ENCODE measurements at places on chromosomes 16 and 17. TPM values are rescaled to one million over a fixed set of nuclear protein-coding genes. Genes with fewer than 3 reads are reported as not detected.
A peak's percentile ranks its signal among the peaks of the same experiment; 100 is the strongest.

The KRTAP4-9 gene
- total RNA-seq: not detected

The PPP1R27 gene
- not detected for total RNA-seq

The PRR15L gene
- total RNA-seq: not detected

The DNAI2 gene
- total RNA-seq: 0.96 TPM

The SPNS2 gene
- 48.9 TPM for total RNA-seq

The APRT gene
- 29.1 TPM for total RNA-seq

The CHD9NB gene
- total RNA-seq: not detected

The PRCD gene
- total RNA-seq: 21.9 TPM

The ZNF232 gene
- 9.6 TPM for total RNA-seq

The WNT3 gene
- 20.0 TPM for total RNA-seq

- DNase-seq: no peak
Observed at GRCh38 chr16:26795184-26795583, 271.5 kb upstream of the C16orf82 start.

GRCh38 chr16:88686439-88687253, at the start of gene SNAI3:
TSS of gene SNAI3 (minus strand) at chr16:88686507. CDS start at chr16:88686406, 101 bp downstream.
- no peak for DNase-seq

- no peak for DNase-seq
Observed at GRCh38 chr16:23597003-23597756, 1.1 kb upstream of the NDUFAB1 start.

- DNase-seq: no peak
Observed at GRCh38 chr17:21277332-21277731, 7.2 kb upstream of the MAP2K3 start.

GRCh38 chr16:72467157-72467759, 295.3 kb upstream of the PMFBP1 start:
- no peak for DNase-seq

DNA sequence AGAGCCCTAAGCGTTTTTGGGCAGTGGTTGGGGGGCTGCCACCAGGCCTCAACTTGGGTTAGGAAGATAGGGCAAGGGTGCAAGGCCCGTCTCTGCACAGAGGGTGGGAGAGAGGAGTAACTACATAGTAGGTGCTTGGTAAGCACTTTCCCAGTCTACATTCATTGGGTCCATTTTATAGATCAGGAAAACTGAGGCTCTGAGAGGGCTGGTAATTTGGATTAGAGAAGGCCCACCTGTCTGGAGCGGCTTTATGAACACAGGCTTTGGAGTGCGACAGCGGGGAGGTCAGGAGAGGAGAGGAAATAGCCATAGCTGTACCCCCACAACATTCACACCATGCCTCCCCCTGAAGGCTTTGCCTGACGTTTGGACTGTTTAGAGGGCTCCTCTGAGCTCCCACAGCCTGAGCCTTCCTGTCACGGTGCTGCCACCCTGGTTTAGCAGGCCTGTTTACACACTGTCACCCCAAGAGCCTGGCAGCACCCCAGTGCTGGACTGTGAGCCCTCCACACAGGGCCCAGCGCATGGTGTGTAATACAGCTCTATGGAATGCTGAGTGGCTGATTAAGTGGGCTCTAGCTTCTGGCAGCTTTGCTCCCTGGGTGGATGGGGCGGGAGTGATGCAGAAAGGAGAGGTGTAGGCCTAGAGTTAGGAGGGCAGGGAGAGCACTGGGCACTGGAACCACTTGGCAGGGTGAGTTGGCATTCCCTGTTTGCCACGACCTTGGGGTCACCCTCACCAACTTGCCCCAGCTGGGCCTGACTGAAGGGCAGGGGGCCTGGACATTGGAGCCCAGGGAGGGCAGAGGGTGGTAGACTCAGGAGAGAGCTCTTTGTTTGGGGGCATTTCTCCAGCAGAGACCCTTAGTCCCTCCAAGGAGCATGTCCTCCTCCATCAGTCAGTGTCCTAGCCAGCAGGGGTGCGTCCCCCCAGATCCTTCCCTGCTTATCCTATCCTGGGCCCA, 73.7 kb downstream of the RAI1 start:
- DNase-seq: no peak

DNA sequence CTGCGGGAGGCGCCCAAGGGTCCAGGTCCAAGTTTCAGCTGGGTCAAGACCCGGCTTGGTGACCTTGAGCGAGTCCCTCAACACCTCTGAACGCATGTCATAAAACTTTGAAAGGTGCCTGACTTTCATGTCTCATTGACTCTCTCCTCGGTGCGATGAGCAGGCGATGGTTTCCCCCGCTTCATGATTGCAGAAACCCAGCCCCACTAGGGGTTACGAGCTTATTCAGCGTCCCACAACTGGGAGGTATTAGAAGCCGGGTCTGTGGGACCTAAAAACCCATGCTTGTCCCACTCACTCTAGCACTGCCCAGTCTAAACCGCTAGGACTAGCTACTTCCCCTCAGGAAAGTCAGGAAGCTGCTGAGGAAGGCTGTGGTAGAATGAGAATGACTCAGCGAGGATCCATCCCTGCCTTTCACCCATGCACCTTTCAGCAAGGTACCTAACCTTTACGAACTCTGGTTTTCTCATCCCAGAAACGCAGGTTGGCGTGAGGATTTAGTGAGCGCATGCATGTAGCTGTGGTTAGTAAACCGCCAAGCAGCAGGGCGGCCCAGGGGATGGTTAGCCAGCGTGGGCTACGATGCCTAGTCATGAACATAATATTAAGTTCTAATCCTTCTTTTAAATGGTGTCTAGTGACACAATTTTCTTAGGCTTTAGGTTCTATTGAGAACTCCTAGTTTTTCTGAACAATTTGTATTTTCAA, 26.2 kb upstream of the RFFL start:
- DNase-seq: no peak

GRCh38 chr16:28010671-28011070, 52.8 kb downstream of the GSG1L start:
- no peak for DNase-seq

GRCh38 chr16:66662445-66663194, 33.9 kb downstream of the CMTM4 start:
- DNase-seq: peak; percentile 55

- DNase-seq: no peak
Observed at GRCh38 chr16:89409161-89409711, 81.1 kb downstream of the ANKRD11 start.

DNA sequence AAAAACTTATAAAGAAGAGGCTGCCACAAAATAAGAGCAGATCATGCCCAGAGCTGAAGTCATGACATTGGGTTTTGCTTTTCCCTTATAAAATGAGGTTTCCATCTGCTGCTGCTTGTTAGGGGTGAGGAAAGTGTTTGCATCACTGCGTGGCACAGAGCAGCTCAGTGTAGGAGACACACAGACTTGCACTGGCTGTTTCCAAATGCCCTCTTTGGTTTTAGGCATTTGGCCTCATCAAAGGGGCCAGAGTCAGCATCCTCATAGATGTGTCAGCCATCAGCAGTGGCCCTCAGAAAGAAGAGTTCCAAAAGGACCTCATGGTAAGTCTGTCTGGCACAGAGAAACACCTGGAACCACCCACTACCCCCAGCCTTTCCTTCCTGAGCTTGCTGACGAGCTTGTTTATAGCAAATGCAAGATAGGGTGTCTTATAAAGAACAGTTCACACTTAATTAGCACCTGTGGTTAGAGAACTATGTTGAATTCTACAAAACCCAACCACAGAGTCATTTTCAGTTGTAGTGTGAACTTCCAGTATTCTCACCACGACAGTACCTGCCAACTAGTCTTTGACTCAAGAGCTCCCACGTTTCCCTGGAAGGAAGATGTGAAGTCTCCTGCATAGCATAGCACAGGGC, 17.0 kb downstream of the VWA3A start:
- DNase-seq: no peak

DNA sequence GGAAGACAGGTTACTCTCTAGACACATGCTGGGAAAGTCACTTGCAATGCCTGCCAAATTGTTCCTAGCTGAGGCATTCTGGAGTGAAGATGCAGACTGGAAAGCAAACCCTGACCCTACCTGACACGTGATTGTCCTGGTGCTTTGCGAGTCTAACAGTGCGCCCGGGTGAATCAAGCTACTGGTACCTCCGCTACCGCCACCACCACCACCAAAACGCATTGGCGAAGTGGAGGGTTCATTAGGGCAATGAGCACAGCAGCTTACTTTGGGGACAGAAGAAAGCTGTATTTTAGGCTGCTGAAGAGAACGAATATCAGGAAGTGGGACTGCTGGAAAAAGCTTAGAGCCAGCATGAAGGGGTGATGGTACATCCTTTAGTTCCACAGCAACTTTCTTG, 7.0 kb downstream of the MARF1 start:
- DNase-seq: no peak

DNA sequence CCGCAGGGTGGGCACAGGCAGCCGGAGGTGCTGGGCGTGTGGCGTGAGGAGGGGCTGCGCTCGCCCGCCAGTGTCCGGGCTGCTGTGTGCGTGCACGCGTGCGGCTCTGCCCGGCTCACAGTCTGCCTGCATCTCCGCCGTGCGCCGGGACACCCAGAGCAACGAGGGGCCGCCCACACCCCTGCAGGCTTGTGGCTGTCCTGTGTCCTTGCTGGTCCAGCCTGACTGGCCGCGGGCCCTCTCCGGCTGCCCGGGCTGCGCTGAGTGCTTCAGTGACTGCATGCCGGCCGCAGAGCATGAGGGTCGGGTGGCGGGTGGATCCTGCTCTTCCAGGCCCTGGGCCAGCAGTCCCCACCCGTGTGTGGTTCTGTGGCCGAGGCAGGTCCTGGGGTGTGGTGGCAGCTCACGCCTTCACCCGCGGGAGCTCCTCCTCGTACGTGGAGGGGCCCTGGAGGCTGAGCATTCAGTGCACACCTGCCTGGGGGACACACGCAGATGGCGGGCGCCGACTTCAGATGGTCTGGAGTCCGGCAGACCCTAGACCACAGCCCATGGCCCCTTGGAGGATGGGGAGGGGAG, 12.4 kb downstream of the TPSG1 start:
- DNase-seq: no peak

- no peak for DNase-seq
Observed at GRCh38 chr17:9232591-9233270, 211.4 kb downstream of the NTN1 start.

- DNase-seq: no peak
Observed at GRCh38 chr17:82219753-82220709, 7.4 kb upstream of the CCDC57 start.
